ENCODE measurements at places on chromosomes 2 and 18.

- DNase-seq, result no peak
Measured at GRCh38 chr2:39664888-39665591, 677 bp upstream of the TMEM178A start.

GRCh38 chr18:4246374-4246773 is 208.7 kb downstream of the DLGAP1 start:
- no peak for DNase-seq

- DNase-seq, result no peak
Measured at GRCh38 chr2:234829074-234829455, 122.8 kb upstream of the SH3BP4 start.

DNA sequence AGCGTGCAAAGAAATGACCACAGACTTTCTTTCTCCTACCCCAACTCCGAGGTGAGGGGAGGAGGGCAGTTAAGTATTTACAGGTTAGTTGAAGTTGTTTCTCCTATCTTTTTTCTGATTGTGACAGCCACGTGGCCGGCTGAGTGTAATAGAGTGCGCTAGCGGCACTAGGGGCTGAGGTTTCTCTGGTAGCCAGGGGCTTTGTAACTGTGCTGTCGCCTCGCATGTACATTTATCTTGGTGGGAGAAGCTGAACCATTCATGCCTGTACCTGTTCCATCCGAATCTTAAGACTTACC is 214.1 kb upstream of the STON1 start:
- DNase-seq, result no peak

- no peak for DNase-seq
Measured at GRCh38 chr2:207167099-207167923, 1.6 kb upstream of the KLF7 start.

GRCh38 chr2:82576656-82577055 is 1882.4 kb downstream of the SUCLG1 start:
- DNase-seq, result no peak

DNA sequence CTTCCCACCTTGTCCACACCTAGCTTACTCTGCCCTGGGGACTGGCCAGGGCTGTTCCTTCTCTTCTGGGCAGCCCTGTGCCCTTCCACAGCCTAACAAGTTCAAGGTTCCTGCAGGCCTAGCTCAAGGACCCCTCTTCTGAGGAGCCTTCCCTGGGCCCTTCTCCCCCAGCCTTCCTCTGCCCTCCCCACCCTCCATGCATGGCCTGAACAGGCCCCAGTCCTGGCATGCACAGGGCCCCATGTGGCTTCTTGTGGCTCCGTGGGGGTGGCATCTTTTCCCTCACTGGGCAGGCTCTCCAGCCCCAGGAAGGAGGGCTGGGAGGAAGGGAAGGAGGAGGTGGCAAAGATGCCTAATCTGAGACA is 162.9 kb downstream of the CELF4 start:
- no peak for DNase-seq

- DNase-seq, result no peak
Measured at GRCh38 chr2:105732101-105732500, 12.6 kb upstream of the NCK2 start.

- DNase-seq, result no peak
Measured at GRCh38 chr18:493986-494983, 6.2 kb downstream of the COLEC12 start.

DNA sequence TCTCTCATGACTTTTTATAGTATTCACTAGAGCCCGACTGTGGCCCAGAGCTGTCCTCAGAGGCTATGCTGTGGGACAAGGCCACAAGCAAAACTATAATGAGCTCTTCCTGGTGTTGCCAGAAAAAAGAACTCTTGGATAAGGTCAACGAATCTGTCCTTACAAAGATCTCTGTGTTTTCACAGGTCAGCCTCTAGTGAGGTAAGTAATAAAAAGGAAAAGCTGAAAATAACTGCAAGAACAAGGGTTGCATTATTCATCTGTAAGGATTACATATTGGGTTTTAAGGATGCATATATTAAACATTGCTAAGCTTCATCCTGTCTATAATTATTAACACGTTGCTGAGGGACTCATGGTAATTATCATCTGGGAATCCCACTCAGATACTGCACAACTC is 62.8 kb upstream of the ATL2 start:
- no peak for DNase-seq

GRCh38 chr2:38407111-38407682 is 30.1 kb upstream of the ATL2 start:
- DNase-seq, result no peak

DNA sequence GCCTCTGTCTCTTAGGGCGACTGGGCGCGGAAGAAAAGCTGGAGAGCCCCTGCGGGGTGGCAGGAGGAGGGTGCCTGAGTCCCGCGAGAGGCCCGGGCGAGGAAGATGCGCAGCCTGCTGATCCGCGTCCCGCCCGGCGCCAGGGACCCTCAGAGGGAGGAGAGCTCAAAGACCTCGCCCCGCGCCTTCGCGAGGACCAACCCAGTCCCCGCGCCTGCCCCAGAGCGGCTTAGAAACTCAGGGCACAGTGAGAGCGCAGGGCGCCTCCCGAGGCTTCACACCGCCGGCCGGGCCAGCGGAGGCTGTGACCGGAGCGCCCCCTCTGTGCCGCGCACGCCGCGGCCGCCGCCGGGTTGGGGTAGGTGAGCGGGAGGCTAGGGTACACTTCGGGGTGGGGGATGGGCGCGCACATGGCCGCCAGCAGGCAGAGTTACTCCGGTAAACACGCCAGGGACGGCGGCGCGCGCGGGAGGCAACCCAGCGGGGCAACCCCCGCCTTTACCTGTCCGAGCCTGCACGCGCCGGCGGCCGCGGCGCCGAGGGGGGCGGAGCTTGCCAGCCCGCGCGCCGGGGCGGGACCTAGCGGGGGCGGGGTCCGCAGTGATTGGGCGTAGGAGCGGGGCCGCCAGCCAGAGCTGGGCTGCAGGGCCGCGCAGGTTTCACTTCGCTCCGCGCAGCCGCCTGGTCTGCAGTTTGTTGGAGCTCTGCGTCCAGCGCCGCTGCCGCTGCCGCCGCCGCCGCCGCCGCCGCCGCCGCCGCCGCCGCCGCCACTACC is at the start of gene BCL2L11:
Gene BCL2L11, plus strand, starts transcription at position 662 of the 775 bp plus-strand sequence. CDS start 2,832 bp downstream, outside the sequence.
- no peak for DNase-seq

- DNase-seq, result peak; percentile 24
Measured at GRCh38 chr2:10668402-10669012, 21.3 kb downstream of the NOL10 start.

DNA sequence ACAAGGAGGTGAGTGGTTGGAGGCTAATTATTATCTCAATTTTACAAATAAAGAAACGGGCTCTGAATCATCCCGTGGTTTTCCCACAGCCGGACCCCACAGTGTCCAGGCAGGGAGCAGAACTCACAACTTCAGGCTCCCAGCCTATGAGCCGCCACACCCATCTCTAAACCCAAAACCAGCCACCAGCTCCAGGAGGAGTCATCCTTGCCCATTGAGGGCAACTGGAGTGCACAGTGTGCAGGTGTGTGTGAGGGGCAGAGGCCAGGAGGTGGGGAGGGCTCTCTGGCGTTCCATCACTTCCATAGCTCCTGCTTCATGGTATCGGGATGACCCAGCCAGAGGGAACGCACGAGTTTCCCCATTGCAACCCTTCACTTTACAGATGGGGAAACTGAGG is 144.5 kb downstream of the CYP26B1 start:
- DNase-seq, result no peak

GRCh38 chr2:162257425-162257824 is 14.2 kb upstream of the FAP start:
- DNase-seq, result no peak

DNA sequence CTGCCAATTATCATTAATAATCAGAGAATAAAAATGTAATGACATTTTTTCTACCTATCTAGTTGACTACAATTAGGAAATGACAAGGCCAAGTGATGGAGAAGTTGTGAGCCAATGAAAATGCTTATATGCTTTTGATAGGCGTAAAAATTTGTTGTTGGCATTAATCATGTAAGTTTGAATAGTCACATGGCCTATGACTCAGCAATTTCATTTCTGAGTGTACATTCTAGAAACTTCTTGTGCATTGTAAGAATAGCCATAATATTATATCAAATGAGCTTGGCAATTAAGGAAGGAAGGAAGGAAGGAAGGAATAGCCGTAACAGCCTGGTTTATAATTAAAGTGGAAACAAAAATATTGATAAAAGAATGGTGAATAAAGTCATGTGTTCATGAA is 179.9 kb downstream of the PTH2R start:
- DNase-seq, result no peak

GRCh38 chr2:56244911-56245530 is 61.2 kb downstream of the CCDC85A start:
- DNase-seq, result no peak

GRCh38 chr2:159677654-159678053 is 34.7 kb upstream of the MARCHF7 start:
- no peak for DNase-seq

- no peak for DNase-seq
Measured at GRCh38 chr2:56687169-56687568, 503.4 kb downstream of the CCDC85A start.

DNA sequence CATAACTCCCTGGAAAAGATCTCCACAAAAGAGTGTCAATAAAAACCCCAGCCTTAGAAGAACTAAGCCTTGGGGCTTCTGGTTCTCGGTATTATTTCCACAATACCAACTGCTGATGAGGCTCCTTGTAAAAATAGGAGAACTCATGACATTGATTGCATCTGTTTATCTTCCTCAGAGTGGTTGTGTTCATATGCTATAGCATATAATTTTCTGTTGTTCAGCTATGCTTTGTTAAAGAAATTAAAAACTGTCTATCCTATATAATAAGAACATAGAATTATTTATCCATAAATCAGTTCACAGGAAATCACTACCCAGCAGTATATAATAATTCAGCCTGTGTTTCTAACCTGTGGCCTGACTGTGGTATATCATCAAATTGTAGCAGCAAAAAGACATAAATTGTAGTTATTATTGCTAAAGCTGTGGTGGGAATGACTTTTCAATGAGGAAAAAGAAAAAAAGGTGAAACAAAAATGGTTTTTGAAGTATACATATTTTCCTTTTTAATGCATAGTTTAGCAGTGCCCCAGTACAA is 68.9 kb downstream of the SATB2 start:
- no peak for DNase-seq

DNA sequence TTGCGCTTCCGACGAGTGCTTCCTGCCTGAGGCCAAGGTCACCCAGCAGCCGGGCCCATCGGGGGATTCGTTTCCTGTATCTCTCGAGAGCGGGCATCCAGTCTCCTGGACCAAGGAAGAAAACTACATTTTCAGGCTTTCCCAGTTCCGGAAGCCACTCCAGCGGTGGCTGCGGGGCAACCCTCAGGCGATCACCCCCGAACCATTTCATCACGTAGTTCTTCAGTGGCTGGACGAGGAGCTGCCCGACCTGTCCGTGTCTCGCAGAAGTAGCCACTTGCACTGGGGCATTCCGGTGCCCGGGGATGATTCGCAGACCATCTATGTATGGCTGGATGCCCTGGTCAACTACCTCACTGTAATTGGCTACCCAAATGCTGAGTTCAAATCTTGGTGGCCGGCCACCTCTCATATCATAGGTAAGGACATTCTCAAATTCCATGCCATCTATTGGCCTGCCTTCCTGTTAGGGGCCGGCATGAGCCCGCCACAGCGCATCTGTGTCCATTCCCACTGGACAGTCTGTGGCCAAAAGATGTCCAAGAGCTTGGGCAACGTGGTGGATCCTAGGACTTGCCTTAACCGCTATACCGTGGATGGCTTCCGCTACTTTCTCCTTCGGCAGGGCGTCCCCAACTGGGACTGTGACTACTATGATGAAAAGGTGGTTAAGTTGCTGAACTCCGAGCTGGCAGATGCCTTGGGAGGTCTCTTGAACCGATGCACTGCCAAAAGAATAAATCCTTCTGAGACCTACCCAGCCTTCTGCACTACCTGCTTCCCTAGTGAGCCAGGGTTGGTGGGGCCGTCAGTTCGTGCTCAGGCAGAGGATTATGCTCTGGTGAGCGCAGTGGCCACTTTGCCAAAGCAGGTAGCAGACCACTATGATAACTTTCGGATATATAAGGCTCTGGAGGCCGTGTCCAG is 1.0 kb downstream of the MARS2 start:
- no peak for DNase-seq

- DNase-seq, result no peak
Measured at GRCh38 chr2:30305235-30305634, 73.9 kb downstream of the LBH start.

- no peak for DNase-seq
Measured at GRCh38 chr2:26281226-26281625, 36.5 kb downstream of the HADHB start.

DNA sequence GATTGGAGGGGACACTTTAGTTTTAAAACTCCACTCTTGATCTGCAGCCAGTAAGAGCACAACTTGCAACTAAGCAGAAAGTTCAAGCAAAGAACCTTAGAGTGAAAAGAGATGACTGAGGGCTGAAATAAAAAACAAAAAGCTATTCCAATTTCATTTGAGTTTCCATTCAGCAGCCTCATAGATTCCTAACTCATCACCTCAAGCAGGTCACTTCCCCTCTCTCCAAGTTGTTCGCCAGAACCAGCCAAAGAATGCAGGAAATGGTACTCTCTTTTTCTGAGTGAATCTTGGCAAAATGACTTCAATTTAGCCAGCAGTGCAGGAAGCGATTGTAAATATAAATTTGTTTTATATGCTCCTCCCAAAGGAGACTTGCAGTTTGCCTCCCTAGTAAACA is 213.3 kb downstream of the SETBP1 start:
- DNase-seq, result no peak

DNA sequence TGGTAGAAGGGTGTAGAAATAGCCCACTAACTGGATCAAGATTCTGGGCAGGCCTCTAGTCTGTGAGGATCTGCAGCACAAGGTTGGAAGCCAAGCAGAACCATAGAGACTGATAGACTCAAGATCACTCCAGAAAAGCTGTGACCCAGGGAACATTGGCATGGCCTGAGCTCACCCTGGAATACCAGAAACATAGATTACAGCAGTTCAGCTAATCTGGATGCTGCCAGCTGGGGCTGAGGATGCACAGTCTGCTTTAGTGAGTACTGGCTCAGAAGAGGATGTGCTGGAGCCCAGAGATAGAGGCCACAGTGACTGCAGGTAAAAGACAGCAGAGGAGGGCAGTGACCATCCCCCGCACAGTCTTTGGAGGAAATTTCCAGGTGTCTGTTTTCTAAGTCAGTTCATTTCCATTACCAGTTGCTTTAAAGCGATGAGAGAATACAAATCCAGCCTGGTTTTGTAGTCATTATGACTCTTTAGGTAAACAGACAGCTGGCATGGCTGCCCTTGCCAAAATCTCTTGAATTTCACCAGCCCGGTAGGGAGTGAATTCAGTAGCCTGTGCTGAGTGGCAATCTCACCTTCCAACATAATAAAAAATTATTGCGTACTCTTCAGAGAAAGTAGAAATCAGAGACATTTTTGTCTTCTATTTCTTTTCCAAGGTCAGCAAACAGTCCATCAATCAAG is 119.2 kb downstream of the ANTXR1 start:
- DNase-seq, result no peak

DNA sequence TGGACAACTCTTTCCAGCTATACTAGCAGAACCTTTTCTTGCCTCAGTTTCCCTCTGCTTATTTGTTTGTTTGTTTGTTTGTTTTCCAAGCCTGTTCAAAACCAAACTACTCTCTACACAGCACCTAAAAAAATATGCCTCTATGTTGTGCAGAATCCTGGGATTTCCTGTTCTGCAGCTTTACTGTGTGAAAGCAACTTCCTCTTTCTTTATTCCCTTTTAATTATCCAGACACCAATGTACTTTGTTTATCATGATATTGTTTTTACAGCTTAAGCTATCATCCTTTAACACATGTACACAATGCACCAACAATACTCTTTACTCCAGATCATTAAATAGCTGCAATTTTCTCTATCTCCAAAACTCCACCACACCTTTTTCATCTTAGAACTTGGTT is 259.5 kb downstream of the EPHA4 start:
- DNase-seq, result no peak
